ENCODE measurements at places on chromosomes 1 and 21. TPM values are rescaled to one million over a fixed set of nuclear protein-coding genes. Genes with fewer than 3 reads are reported as not detected.

DNA sequence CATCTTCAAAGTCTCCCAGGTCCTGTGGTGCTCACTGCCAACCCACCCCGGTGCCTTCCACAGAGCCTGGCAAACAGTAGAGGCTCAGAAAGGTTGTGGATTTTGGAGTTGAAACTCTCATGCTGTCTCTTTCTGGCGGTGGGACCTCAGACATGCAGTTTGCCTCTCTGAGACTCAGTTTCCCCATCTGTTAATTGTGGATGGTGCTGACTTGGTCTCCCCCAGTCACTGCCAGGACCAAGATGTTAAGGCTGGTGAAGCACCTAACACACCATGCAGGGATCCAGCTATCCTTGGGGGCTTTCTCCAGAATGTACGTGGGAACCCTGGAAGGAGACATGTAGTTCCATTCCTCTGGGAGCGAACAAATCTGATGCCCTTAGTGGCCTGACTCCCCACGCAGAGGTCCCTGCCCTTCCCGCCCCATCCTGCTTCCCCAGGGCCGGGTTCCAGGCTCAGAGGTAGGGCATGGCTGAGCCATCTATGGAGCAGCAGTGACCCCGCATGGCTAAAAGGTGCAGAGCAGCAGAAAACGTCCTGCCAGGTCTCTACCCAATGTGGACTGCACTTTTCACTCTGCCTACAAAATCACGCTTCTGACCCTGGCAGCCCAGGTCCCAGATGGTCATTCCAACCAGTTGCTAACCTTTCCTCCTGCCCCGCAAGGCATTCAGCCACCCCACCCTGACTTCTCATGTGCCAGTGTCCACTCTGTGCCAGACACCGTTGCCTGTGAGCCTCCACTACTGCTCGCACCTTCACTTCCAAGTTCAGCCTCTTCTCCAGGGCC is 9.2 kb upstream of the TTC22 start:
- peak; percentile 61 for DNase-seq

- DNase-seq = no peak
These were observed 335.7 kb downstream of the CHRM3 start for GRCh38 chr1:239722035-239722434.

The ASPM gene
- total RNA-seq = 21.4 TPM

The NUAK2 gene
- total RNA-seq = 8.3 TPM

The ANXA9 gene
- total RNA-seq = 1.2 TPM

The NCMAP gene
- not detected for total RNA-seq

The AMY2A gene
- not detected for total RNA-seq

The TDRD10 gene
- not detected for total RNA-seq
